Activated CD4-positive, alpha-beta T cell treated with anti-CD3 and anti-CD28 coated beads, Interleukin-2, amount 50 U/mL, for 4 hours (primary cell): ENCODE measurements at places on chromosomes 12 and 14.

DNA sequence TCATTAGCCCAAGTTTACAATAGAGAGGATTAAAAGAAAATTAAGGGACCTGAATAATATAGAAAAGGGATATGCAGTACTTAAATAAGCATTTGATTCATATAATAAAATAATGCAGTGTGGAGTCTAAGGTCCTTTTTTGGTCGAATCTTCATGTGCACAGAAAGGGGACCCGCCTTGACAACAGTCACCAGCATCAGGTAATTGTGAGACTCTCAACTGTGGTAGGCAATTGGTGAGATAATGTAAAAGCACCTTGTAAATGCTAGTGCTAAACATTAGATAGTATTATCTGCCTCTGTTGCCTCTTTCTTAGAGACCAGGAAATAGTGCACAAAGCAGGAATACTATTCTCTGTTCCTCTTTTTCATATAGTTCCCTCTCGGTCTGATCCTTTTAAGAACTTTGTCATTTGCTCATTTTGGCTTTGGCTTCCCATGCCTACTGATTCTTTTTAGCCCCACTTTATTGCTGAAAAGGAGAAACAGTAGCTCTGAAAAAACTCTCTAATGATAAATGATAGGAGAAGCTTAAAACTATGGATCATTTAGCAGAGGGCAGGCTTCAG, 17.5 kb downstream of the CHPT1 start:
- DNase-seq = no peak

GRCh38 chr12:13790317-13790716, 191.1 kb downstream of the GRIN2B start:
- no peak for DNase-seq

DNA sequence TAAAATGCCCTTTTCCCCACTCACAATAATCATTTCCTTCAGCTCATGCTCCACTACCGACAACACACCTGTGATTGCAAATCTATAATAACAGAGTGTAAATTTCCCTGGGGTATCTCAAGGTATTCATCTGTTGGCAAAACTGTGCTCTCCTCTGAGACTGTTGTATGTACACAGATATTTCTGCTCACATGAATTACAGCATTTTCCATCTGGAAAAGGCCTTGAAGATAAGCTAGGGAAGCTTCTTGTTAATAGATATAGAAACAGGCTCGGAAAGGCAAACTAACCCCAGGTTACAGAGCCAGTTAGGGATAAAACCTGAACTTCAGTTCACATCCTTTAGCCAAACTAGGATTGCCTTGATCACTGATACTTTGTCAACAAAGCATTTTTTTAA, 210.4 kb upstream of the KRR1 start:
- DNase-seq = no peak

GRCh38 chr12:72214163-72214562, 58.0 kb upstream of the TRHDE start:
- no peak for DNase-seq
